Activated T-helper 1 cell treated with anti-CD3 and anti-CD28 coated beads, Interleukin-2, amount 50 U/mL, for 16 hours (primary cell): ENCODE measurements at places on chromosomes 1 and 21.

DNA sequence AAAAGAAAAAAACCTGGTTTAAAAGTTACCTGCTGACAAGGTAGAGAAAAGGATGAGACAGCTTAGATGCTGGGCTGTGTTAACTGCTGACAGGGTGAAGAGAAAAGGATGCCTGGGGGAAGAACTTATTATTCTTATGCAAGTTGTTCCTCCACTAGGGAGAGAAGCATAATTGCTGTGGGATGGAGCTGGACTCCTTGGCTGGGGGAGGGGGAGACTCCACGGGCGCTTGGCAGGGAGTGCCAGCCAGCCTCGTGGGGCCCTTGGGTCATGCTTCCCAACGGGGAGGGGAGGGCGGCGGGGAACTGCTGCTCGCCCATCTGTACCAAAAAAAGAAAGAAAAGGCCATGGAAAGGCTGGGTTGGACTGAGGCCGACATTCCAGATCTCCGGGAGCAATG, 47.2 kb downstream of the SYCP1 start:
- DNase-seq, result no peak

DNA sequence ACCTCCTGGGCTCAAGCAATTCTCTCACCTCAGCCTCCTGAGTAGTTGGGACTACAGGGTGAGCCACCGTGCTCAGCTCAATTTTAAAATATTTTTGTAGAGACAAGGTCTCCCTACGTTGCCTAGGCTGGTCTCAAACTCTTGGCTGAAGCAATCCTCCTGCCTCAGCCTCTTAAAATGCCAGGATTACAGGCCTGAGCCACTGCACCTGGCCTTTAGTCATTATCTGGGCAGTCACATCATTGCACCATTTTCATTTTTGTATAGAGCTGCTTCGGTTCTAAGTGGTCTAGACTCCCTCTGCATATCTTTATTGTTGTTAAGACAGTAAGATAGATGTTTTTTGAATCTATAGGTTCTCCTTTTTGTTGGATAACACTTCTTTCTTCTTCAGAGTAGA, 39.9 kb downstream of the ATF3 start:
- DNase-seq, result no peak

GRCh38 chr1:25245809-25246599, 1.2 kb downstream of the RSRP1 start:
- DNase-seq, result no peak

DNA sequence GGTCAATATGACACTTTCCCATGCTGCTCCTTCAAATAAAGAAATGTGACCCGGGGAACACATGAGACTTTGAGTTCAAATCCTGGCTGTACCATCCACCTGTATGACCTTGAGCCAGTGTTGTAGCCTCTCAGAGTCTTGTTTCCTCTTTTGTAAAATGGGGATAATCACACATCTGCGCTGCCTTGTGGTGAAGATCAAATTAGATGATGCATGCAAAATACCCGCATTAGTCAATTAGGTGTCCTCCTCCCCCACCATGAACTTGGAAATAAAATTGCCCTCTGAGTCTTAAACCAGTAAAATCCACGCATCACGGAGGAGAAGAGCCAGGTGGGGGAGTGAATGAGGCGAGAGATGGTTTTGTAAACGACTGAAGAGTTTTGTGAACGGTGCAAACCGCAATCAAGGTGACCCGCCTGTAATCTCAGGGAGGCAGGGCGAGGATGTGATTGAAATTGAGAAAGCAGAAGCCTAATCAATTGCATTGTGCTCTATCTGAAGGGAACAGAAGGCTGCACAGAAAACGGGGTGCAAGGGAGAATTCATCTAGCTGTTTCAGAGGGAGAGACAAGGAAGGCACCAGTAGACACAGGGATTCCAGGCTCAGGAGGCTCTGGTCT, 5.8 kb upstream of the AHDC1 start:
- DNase-seq, result no peak

GRCh38 chr1:5943343-5944124, 48.7 kb downstream of the NPHP4 start:
- DNase-seq, result no peak

GRCh38 chr1:230208619-230209261, 141.7 kb downstream of the GALNT2 start:
- no peak for DNase-seq

DNA sequence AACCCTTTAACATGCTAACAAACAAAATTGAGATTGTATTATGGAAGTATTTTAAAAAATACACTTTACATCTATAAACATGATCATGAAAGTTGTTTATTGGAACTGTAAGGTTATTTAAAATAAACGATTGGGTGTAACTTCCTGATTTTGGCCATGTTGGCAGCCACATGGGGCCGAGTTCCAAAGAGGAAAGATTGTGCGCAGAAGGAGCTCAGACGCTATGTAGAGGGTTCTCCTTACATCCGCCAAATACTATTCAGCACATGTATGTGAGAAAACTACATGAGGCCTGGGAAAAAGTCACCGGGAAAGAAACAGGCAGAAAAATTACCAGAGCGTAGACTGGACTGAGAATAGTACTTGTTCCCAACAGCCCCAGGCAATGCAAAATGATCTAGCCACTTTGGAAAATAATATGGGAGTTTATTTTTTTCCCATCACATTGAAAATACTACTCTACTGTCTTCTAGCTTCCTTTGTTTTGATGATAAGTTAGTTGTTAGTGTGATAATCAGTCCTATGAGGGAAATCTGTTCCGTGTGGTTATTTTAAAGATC, 35.7 kb upstream of the B3GALT2 start:
- no peak for DNase-seq

- no peak for DNase-seq
These were observed 407.6 kb upstream of the VAMP3 start for GRCh38 chr1:7363450-7363849.

DNA sequence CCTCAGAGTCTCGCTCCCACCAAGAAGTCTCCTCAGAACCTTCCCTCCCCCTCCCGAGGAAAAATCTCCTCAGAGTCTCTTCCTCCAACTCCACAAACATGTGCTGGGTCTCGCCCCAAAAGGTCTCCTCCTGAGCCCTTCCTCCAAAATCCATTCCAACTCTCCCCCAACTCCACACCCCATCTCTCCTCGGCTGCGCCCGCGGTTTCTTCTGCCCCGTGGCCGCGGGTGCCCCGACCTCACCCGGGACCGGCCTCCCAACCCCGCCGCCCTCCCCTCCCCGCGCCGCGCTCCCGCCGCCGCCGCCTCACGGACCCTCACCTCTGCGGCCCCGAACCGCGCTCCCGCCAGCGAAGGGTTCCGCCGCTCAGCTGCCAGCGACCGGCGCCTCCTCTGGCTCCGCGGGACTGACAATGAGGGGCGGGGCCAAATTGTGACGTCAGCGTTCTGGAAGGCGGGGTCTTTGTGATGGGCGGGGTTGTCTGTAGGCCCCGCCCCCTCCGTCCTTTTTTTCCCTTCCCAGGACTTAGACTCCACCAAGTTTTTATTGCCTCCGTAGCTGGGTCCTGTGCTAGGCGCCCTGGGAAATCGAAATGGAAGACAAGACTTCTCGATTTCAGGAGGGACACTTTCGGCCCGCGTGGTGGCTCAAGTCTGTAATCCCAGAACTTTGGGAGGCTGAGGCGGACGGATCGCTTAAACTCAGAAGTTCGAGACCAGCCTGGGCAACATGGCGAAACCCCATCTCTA, at the start of gene LUZP1:
Gene LUZP1, minus strand, starts transcription at position 412 of the 750 bp plus-strand sequence.
- peak; percentile 84 for DNase-seq

GRCh38 chr21:18275781-18276180, 31.1 kb downstream of the CHODL start:
- no peak for DNase-seq

DNA sequence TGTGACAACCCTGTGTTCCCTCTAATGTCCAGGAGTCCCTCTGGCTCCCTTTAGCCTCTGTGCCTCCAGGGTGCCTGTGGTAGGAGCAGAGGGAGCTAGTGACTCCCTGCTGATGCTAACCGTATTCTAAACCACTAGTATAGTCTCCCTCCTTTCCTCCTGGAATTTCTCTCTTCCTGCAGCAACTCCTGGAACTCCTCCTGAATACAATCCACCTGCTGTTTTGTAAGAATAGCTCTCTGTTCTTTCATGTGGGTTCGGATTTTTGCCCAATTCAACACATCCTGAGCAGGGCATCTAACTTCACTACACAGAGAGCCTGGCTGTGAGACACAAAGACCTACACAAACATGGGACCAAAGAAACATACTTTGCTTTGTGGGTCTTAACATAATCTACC, 107.9 kb downstream of the RUNX1 start:
- DNase-seq, result no peak

DNA sequence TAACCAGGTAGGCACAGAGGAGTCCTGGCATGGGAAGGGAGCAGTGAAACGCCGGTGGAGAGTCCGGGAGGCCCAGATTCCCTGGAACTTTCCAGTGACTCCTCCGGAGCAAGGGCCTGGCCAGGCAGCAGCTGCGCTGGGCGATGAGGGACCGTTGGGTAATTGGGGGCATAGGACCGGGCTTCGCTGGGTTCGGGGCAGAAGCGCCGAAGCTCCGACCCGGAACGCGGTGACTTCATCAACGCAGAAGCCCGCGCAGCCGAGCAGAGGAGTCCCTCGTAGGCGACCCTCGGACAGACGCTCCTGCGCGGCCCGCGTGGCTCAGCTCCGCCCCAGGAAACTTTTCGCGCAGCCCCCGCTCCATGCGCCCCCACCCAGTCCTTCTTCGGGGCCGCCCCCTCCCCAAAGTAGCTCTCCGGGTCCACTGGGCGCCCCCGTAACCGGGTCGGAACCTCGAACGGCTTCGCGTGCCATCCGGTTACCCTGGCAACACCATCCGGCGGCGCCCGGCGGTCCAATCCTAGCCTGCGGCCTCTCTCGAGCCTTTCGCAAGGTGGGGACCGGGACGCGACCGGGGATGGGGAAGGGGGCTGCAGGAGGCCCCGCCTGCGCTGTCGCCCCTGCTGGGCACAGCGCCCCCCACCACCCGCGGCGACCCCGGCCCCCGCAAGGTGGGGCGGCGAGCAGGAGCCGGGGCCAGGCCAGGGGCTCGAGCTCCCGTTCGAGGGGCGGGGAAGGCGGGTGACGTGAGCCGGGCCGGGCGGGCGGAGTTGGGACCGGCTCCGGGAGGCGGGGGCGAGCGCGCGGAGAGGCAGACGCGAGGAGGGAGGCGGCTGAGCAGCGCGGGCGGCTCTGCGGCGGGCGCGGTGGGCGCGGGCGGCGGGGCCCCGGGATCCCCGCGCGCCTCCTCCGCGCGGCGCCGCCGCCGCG, at the start of gene AJAP1:
Gene AJAP1, plus strand, starts transcription at position 814 of the 930 bp plus-strand sequence. CDS start 817 bp downstream, outside the sequence.
- no peak for DNase-seq

DNA sequence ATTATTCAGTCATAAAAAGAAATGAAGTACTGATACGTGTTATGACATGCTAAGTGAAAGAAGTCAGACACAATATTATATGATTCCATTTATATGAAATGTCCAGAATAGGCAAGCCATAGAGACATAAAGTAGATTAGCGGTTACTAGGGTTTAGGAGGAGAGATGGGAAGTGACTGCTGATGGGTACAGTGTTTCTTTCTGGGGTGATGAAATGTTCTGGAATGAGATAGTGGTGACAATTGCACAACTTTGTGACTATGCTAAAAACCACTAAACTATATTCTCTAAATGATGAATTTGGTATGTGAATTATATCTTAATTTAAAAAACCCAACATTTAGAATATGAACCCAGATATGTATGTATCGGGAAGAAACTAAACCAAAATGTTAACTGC, 27.6 kb downstream of the IPP start:
- no peak for DNase-seq

DNA sequence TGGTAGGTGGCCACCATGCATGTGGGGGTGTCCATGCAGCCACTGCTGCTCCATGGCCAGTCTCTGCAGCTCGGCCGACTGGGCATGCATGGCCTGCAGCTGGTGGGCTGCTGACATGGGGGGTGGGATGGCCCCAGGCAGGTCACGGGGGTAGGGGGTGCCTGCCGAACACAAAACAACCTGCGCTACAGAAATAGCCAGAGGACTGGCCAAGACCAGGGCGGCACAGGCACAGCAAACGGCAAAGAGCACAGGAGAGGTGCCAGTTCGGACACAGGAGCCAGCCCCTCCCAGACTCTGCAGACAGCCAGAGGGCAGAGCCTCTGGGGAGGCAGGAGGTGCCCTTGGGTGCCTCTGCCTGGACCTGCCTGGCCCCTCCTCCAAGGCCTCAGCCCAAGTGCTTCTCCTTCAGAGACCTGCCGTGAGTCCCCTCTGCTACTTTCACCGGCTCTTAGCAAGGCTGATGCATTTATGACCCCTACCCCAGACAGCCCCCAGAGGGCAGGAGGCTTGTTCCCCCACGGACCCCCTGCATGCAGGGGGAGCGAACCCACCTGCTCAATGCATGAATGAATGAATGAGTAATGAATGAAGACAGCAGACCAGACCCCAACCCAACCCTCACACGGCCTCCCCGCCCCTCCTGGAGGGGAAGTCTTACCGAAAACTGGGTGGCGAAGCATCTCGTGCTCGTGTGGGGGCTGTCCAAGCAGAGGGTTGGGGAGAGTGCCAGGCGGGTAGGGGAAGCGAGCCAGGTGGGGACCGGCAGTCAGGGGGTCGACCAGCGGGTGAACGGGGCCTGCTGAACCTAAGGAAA, 37.7 kb downstream of the SLC45A1 start:
- no peak for DNase-seq

DNA sequence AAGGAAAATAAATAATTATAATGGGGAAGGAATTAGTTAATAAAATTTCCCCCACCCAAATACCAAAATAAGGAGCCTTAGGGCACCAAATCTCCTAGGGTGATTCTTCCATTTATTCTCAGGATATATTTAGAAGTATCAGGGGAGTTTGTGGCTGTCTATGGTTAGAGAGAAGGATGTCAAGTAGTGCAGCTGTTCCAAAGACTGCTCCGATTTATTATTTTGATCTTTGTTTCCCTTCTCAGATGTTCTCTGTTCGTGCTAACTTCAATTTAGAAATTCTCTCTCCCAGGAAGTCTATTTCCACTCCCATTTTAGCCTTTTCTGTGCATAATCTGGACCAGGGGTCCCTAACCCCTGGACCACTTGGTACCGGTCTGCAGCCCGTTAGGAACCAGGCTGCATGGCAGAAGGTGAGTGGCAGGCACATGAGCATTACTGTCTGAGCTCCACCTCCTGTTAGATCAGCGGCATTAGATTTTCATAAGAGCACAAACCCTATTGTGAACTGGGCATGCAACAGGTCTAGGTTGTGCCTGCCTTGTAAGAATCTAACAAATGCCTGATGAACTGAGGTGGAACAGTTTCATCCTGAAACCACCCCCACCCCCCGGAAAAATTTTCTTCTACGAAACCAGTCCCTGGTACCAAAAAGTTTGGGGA, 9.3 kb upstream of the MAST2 start:
- no peak for DNase-seq

GRCh38 chr21:22189278-22189677, 1191.1 kb downstream of the NCAM2 start:
- no peak for DNase-seq

- DNase-seq, result no peak
These were observed 13.2 kb downstream of the BLZF1 start for GRCh38 chr1:169381162-169381561.

- DNase-seq, result no peak
These were observed 16.9 kb upstream of the BTG2 start for GRCh38 chr1:203288400-203288799.

GRCh38 chr1:20634065-20634593, 871 bp downstream of the PINK1 start:
- no peak for DNase-seq
